ENCODE measurements at places on chromosomes 5 and 9.

DNA sequence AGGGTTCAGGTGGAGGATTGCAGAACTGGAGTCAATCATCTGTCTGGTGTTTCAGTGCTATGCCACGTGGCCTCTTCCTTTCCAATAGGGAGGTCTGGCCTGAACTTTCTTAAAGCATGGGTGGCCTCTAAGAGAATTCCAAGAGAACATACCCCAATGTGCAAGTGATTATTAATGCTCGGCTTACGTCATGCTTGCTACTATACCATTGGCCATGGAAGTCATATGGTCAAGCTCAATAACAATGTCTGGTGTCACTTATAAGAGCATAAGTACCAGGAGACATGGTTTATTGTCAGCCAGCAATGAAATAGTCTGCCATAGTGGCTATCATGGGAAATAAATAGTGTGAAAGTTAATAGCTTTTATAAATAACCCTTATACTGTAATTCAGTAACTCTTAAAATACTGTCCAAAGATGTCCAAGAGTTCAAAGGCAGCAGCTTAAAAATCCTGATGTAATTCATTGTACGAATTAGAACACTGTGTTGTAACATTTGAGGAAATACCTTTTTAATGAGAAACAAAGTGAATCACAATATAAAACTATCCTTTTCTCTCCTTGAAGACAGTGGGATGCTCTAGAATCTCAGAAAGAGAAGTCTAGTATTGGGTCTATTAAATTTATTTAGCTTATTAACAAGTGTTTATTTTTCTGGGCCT is 355.4 kb upstream of the PRR16 start:
- DNase-seq, result no peak

DNA sequence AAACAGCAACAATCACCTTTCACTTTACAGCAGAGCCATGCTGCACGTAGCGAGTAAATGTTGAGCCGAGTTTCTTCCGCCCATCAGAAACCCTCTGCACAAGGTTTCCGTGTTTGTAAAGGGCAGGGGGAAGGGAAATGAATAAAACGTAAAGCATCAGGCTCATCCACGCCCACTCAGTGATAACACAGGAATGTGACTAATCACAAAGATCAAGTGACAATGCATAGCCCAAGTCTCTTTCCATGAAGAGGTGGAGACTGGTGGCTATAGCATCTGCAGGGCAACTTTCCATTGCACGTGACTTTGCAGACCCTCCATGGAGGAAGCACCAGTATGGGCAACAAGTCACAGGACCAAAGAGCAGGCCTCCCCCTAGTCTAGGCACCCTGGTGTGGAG is 56.6 kb downstream of the CAMSAP1 start:
- no peak for DNase-seq

GRCh38 chr9:120770931-120771330 is 22.3 kb downstream of the FBXW2 start:
- DNase-seq, result no peak

DNA sequence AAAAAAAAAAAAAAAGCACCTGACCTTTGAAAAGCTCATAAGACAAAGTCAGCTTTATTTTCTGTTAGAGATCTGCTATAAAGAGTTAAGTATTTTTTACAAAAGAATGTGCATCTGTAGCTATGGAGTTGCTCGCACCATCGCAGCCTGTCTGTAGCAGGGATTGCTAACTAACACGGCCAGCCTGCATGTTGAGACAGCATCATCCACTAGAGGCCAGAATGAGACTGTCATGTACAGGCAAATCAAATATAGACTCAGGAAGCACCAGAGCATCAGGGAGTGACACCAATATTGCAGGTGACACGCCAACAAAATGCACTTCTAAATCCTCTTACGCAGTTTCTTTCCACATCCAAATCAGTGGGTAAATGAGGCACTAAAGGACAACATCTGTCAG is 136.3 kb upstream of the RASEF start:
- DNase-seq, result peak; percentile 57

DNA sequence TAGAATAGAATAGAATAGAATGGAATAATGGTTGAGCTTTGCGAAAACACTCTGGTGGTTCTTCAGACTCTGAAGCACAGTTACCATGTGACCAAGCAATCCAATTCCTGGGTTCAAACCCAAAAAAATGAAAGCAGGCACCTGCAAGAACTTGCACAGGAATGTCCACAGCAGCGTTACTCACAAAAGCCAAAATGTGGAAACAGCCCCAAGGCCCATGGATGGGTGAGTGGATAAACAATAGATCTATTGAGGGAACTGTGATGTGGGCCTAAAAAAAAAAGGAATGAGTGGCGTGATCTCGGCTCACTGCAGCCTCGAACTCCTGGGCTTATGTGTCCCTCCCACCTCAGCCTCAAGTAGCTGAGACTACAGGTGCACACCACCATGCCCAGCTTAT is 21.4 kb upstream of the TMEM250 start:
- DNase-seq, result no peak

GRCh38 chr5:67301285-67301903 is 104.8 kb upstream of the CD180 start:
- no peak for DNase-seq

- no peak for DNase-seq
These were observed 326.1 kb upstream of the IRX1 start for GRCh38 chr5:3269395-3270169.

GRCh38 chr5:1750469-1750868 is 49.2 kb downstream of the MRPL36 start:
- DNase-seq, result no peak

DNA sequence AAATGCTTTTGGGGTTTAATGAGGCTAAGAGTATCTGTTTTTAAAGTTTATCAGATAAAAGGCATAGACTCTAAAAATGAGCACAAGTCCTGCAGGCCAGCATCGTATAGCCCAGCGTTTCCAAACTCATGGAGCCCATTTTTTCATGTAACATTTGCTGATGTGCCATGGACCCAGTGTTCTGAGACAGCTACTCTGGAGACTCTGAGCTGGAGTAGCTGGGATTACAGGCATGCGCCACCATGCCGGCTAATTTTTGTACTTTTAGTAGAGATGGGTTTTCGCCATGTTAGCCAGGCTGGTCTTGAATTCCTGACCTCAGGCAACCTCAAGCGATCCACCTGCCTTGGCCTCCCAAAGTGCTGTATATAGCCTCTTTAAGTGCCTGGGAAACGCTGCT is 15.8 kb downstream of the GLRX start:
- no peak for DNase-seq

GRCh38 chr9:87562530-87563170 is 65.0 kb downstream of the DAPK1 start:
- no peak for DNase-seq

- DNase-seq, result no peak
These were observed 114.4 kb upstream of the LIFR start for GRCh38 chr5:38670878-38671277.

- no peak for DNase-seq
These were observed 61.0 kb downstream of the IPPK start for GRCh38 chr9:92608909-92609445.

- DNase-seq, result no peak
These were observed 326 bp downstream of the RIGI start for GRCh38 chr9:32525709-32526030.

DNA sequence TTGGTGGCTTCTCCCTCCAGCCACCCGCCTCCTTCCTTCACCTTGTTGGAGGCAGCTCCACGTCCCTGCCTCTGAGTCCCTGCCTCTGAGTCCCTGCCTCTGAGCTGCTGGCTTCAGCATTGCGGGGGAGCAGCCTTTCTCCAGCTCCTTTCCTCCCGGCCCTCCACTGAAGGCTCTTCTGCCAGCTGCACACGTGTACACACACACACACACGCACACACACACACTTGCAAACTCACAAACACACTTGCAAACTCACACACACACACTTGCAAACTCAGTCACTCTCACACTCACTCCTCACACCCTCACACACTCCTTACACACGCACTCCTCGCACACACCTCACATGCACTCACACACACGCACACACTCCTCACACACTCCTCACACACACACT is 45.1 kb downstream of the C9orf50 start:
- no peak for DNase-seq

DNA sequence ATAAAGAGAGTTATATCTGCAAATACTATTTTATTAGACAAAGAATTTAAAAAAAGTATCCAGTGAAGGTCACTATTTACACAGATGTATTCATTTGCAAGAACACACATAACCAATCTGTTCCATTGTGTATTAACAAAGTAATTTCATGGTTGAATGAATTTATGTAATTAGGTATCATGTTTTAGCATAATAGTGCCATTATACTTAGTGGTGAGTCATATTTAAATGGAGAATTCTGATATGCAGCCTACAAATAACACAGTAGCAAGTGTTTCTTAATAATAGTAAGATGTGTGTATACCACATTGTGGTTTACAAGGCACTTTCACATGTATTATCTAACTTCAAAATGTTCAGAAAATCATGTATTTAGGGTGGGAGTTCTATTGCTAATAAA is 1028.5 kb upstream of the ACO1 start:
- peak; percentile 82 for DNase-seq

- no peak for DNase-seq
These were observed 5.8 kb upstream of the MEF2C start for GRCh38 chr5:88888848-88889188.

- no peak for DNase-seq
These were observed 850 bp downstream of the RRAGA start for GRCh38 chr9:19049917-19050636.

GRCh38 chr5:37791321-37791720 is 48.5 kb downstream of the GDNF start:
- DNase-seq, result no peak

DNA sequence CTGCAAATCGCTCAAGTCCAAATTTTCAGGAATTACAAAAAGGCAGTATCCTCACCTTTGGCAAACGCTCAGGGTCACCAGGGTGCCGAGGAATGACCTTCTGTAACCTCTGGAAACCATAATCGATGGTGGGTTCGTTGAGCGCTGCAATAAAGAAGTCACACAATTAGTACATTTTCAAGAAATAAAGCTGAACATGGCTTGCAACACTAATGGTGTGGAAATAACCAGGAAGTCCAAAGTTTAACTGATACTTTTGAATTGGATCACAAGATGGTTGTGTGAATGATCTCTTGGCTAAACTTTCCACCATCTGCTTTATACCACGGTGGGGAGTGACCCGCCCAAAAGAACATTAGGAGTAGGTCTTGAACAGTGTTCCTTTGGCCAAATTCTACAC is 368.7 kb downstream of the EBF1 start:
- no peak for DNase-seq

DNA sequence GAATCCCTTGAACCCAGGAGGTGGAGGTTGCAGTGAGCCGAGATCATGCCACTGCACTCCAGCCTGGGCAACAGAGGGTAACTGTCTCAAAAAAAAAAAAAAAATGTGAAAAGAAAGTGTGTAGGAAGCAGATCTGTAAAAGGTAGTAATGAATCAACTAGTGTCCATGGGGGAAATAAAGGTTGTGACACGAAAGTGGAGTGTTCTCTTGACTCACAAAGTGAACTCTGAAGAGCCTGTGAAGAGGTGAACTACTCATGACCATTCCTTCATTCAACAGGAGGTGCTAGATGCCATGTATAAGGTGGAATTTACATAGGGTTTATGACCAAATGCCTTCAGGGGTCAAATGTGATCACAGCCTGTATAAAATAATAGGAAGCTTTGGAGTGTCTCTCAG is 12.8 kb downstream of the IQGAP2 start:
- DNase-seq, result no peak

- DNase-seq, result no peak
These were observed 125.8 kb downstream of the PDE4D start for GRCh38 chr5:59767681-59768151.

DNA sequence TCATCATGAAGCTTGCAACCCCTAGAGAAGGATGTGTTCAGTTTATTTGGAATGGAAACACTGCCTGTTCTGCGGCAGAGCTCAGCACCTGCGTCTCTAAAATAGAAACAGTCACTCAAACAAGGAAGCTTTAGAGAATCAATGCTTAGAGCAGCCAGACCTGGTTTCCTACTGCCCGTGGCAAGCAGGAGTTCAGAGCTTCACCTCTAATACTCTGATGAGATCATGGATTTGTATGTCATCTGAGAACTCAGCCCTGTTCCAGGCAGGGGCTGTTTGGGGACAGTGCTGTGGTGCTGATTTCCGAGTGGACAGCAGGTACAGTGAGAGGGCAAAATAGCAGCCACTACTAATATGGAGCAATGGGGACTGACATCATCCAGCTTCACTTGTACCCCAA is 236.0 kb upstream of the IRX1 start:
- no peak for DNase-seq

- no peak for DNase-seq
These were observed at the start of gene NXNL2 for GRCh38 chr9:88534456-88535225. NXNL2 (plus strand) TSS chr9:88535178; CDS start chr9:88535435, 257 bp downstream.

DNA sequence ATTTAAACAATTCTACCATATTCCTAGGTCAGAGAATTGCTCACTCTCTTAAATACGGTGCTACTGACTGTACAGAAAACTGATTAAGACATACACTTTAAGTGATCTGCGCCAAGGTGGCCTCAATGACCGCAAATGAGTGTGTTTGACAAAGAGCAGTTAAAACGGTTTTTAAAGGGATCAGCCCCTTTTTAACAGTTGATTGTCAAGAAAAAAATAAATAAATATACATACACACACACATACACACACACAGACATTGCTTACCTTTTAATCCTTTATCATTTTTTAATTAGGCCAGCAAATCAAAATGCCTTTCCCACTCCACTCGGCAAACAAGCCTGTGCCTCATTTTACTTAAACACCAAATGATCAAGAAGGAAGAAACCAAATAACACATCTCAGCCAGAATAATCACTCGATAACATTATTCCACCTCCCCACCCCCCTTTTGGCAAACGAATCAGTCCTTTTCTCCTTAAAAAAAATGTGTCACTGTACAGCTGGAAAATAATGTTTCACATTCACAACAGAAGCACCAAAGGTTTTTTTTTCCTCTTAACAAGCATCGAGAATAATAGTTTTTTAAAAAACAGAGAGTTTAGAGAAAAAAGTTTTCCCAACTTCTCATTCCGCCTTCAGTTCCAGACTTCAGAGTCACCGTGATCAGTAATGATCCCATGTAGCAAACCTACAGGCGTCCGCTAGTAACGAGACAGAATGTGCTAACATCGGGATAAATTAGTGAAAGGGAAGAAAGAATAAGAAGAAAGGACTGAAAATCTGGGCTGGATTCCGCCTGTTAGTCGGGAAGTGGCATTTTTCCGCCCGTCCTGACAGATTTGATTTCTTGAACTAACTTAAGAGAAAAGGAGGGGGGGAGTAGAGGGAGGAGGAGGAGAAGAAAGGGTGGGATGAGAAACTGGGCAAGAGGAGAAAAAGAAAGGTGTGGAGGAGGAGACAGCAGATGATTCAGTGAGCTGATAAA is at the start of gene ZNF608:
Gene ZNF608, minus strand, starts transcription at position 712 of the 988 bp plus-strand sequence. CDS start 1,650 bp downstream, outside the sequence.
- DNase-seq, result peak; percentile 36

- DNase-seq, result no peak
These were observed 39.3 kb upstream of the CTSL start for GRCh38 chr9:87686520-87687090.

DNA sequence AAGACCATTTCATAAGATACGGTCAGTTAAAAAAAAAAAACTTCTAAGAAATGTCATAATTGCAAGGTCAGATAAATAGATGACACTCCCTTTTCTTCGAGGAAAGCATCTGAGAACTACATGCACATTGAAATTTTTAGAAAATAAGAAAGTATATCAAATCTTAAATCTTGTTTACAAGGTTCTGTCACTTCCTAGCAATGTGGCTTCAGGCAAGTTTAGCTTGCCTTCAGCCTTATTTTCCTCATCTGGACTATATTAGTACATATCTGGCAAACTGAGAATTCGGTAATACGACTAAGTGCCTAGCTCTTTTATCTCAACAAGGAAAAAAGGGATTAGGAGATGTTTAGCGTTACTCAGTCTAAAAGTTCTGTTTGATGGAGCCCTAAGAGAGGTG is 32.5 kb upstream of the OR2K2 start:
- DNase-seq, result no peak
